ENCODE measurements at places on chromosomes 16 and 17.

DNA sequence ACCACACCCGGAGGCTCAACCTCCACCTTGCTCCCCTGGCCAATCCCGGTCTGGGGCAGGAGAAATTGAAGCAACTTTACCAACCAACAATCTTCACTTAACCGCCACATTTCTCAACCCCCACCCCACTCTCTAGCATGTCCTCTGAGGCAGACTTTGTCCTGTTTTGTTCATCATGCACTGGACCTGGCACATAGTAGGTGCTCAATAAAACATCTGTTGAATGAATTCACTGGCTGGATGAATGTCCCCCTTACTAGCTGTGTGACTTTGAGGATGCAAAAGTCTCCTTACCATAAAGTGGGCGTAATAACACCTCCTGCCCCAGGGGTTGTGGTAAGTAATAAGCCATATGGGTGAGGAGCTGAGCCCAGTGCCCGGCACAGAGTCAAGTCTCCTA is 5.8 kb downstream of the SPPL2C start:
- DNase-seq: no peak

- DNase-seq: no peak
Observed at GRCh38 chr16:87332150-87332549, 15.0 kb upstream of the C16orf95 start.

GRCh38 chr16:64098451-64098850 is 1023.4 kb downstream of the CDH11 start:
- DNase-seq: no peak

DNA sequence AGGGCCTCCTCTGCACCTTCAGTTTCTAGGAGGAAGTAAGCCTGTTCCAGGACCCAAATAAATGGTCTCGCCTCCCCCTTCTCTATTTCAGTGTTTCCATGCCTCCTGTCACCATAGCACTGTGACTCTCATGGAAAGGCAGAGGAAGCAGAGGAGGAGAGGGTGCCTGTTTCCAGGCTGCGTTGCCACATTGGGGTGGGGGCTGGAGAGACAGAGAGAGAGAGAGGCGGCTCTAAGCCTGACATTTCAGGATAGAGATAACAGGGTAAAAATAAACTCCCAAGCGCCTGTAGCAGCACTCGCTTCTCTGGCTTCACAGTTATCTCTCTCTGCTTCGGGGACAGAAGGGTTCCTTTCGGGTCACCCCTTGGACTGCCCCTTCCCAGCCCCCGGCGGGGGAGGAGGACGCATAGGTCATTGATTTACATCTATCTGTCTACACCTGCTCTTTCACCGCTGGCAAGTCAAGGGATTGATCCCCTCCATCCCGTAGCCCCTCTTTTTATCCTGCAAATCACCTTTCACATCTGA is 71.2 kb upstream of the MRTFB start:
- DNase-seq: no peak

DNA sequence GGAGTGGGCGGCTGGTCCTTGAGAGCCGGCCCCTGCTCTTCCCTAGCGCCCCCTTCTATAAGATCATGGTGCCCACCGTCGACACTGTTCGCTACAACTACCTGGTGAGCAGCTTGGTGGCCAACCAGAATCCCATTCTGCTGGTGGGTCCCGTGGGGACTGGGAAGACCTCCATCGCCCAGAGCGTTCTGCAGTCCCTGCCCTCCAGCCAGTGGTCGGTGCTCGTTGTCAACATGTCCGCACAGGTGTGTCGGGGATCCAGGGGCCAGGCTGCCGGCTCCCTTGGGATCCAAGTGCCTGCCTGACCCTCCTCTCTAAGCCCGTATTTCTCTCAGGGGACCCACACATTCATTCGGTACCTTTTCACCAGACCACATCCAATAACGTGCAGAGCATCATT is 41.4 kb upstream of the KDM6B start:
- no peak for DNase-seq

GRCh38 chr16:67163164-67163998 is 1.2 kb upstream of the HSF4 start:
- no peak for DNase-seq

GRCh38 chr16:54277845-54278703 is 8.5 kb downstream of the IRX3 start:
- DNase-seq: no peak

- DNase-seq: no peak
Observed at GRCh38 chr17:37726248-37726647, 18.6 kb downstream of the HNF1B start.
